Activated naive CD4-positive, alpha-beta T cell treated with anti-CD3 and anti-CD28 coated beads, Interleukin-2, amount 50 U/mL, for 72 hours (primary cell): ENCODE measurements at places on chromosomes 1 and 21.

DNA sequence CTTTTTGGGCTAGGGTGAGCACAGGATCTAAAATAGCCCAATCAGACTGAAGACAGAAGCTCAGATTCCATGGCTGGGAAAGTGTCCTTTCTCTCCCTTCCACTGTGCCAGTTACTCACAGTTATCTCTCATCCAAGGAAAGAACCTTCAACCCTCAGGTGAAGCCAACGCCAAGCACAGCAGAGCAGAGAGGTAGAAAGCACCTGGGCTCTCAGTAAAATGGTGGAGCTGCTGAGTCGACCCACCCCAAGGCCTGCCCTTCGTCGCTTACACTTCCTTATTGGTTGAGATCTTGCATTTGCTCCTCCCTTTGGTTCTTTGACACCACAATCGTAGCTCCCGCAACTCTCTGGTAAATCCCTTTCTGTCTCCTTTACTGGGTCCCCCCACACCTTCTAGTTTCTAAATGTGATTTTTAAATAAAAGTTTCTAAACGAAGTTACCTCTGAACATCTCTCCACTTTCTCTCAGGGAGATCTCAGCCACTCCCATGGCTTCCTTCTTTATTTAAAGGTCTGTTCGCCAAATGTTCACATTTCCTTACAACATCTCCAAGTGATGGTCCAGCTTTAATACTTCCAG is 27.5 kb upstream of the SLC30A1 start:
- DNase-seq, result no peak

GRCh38 chr21:24470852-24471251 is 1136.4 kb downstream of the MRPL39 start:
- no peak for DNase-seq

GRCh38 chr1:66374561-66375111 is 159.3 kb upstream of the SGIP1 start:
- no peak for DNase-seq

DNA sequence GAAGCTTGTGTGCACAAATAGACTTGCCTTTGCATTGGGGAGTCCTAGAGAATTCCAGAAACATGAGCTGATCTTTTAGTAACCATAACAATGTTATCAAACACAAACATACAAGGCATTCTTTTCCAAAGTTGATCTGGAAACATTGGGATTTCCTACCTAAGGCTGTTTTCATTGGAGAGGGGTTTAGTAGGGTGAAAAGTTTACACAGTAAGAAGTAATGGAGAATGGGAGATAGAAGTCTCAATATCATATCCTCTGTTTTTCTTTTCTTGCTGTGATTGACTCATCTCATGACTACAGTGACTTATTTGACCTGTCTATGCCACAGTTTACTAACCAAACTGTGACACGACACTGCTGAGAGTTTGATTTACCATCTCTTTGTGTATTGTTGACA is 65.6 kb upstream of the PLA2G4A start:
- no peak for DNase-seq

GRCh38 chr1:182768963-182769362 is 20.6 kb upstream of the NPL start:
- no peak for DNase-seq

DNA sequence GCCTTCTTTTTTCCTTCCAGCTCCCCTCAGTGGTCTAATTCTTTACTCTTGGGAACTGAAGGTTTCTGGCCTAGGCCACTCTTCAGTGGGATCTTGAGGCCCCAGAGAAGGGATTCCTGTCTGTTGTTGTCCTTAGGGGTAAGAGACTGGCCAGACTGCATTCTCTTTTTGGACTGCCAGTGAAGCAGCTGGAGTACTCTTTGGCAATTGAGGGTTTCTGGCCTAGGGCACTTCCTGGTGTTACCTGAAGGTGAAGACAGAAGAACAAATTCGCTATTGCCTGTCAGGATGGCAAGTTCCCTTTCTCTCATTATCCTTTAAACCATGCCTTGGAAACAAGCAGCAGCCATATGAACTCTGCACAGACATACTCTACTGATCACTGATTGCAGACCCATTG is 286.6 kb upstream of the ZP4 start:
- DNase-seq, result no peak

- DNase-seq, result no peak
These were observed 118.9 kb upstream of the ZC3H11B start for GRCh38 chr1:219731771-219732170.

DNA sequence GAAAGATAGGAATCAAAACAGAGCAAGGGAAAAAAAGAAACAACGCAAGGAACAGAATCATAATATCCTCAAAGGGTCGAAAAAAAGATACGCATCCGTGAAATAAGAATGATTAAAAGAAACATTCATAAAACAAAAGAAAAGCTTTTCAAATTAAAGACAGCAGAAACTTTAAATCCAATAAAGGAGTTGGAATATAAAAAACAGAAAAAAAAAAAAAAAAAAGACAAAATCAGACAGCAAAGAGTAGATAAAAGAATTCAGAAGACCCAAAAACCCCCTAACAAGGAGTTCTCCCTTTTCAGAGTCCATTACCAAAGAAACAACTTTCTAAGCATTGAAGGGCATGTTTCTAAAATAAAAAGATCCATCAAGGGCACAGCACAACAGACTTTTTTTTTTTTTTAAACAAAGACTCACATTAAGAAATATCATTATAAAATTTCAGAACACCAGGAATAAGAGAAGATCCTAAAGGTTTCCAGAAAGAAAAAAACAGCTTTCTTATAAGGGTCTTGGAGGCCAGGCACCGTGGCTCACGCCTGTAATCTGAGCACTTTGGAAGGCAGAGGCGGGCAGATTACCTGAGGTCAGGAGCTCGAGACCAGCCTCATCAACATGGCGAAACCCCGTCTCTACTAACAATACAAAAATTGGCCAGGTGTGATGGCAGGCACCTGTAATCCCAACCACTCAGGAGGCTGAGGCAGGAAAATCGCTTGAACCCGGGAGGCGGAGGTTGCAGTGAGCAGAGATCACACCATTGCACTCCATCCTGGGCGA is 44.7 kb downstream of the ENAH start:
- DNase-seq, result no peak

DNA sequence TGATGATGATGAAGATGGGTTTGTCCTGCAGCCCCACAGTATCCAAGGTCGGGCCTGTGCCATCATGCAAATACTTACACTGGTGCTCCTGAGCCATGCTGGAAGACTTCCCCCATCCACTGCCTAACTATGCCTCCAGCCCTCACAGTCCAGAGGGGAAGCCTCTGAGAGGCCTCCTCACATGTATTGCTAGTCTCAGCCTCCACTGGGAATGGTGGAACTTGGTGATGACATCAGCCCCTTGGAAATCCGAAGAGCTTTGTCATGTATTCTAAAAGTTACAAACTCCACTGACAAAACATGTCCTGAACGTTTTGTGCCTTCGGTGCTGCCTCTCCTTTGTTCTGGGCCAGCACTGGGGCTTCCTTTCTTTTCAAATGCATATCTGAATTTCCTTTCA is 61.1 kb upstream of the DMRTB1 start:
- DNase-seq, result no peak

GRCh38 chr1:201535046-201535918 is 3.6 kb upstream of the NAV1 start:
- no peak for DNase-seq
